ENCODE measurements at places on chromosomes 7 and 10. TPM values are rescaled to one million over a fixed set of nuclear protein-coding genes. Genes with fewer than 3 reads are reported as not detected.

Gene ANKRD30A
- not detected for total RNA-seq

DNA sequence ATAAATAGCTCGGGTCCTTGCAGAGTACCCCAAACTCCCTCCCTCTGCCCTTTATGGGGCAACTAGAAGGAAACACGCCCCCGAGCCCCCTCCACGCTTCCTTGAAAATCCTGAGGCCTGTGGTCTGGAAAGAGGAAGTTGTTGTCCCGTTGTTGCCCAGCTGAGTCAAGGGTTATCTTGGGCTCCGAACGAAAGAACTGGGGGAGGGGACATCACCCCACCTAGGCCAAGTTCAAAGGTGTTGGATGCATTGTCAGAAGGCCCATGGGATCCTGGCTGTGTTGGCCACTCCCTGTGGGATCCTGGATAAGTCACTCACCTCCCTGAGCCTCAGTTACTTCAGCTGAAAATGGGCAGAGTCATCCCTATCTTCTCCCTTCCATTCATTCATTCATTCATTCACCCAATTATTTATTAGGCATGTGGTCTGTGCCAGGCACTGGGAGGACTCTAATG, at the start of gene CCL24:
CCL24 (minus strand) TSS at position 26 of the 456 bp plus-strand sequence. CDS start 91 bp downstream, outside the sequence.
- peak; percentile 62 for DNase-seq

DNA sequence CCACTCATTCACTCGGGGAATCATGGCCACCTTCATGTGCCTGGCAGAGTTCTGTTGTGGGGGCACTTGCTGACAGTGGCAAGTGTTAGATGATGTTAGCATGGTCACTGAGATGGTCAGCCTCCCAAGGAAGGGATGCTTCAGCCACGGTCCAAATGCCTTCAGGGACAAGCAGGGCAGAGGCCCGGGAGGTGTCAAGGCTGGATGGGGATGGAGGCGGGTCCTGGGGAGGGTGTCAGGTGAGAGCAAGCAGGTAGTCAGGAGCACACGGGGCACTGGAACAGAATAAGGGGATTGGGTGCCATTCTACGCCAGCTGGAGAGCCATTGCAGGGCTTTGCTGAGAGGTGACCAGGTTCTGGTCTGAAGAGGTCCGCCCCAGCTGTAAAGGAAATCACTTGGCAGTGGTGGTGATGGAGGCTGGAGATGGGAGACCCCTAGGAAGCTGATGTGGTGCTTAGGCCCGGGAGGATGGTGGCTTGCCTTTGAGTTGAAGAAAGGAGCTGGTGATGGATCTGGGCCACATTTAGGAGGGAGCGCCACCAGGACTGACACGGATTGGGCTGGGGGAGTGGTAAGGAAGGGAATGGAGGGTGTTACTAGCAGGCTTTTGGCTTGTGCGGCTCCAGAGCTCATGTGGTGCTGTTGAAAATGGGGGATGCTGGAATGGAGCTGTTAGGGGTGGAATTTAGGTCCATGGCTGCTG, 24.1 kb downstream of the AGAP3 start:
- DNase-seq, result no peak

GRCh38 chr10:47323636-47324296, 1.5 kb downstream of the GDF2 start:
- DNase-seq, result no peak

- no peak for DNase-seq
Observed at GRCh38 chr7:136128050-136128449, 150.9 kb upstream of the MTPN start.

Gene ATP6V0A4
- total RNA-seq, result not detected

Gene BLNK
- 4.1 TPM for total RNA-seq

Gene MET
- 24.6 TPM for total RNA-seq

- DNase-seq, result no peak
Observed at GRCh38 chr7:137258552-137258951, 85.0 kb downstream of the PTN start.

- no peak for DNase-seq
Observed at GRCh38 chr7:148419856-148420832, 170.4 kb upstream of the C7orf33 start.

Gene RBM33
- total RNA-seq, result 66.5 TPM

GRCh38 chr10:44963772-44964633, 4.4 kb downstream of the RASSF4 start:
- peak; percentile 88 for DNase-seq

- peak; percentile 3 for DNase-seq
Observed at GRCh38 chr7:47390914-47391313, 191.0 kb downstream of the TNS3 start.

- DNase-seq, result no peak
Observed at GRCh38 chr7:157977306-157977705, 610.3 kb downstream of the PTPRN2 start.

DNA sequence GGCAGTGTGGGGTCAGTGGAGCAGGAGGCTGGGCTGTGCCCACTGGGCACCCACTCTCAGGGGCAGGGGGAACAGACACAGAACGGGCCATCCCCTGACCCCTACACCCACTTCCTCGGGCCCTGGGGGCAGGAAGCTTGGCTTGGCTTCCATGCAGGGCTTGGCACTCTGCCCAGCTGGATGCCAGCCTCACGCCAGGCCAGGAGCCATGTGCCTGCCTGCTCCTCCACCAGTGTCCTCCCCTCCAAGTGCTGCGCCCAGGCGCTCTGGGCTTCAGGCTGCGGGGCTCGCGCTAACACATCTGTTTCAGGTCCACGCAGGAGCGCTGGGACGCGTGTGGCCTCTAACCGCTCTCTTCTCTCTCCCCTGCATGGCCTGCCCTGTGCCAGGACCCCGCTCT, 12.7 kb downstream of the LDB3 start:
- DNase-seq, result peak; percentile 77

GRCh38 chr7:2791390-2791789, 52.7 kb downstream of the GNA12 start:
- no peak for DNase-seq

DNA sequence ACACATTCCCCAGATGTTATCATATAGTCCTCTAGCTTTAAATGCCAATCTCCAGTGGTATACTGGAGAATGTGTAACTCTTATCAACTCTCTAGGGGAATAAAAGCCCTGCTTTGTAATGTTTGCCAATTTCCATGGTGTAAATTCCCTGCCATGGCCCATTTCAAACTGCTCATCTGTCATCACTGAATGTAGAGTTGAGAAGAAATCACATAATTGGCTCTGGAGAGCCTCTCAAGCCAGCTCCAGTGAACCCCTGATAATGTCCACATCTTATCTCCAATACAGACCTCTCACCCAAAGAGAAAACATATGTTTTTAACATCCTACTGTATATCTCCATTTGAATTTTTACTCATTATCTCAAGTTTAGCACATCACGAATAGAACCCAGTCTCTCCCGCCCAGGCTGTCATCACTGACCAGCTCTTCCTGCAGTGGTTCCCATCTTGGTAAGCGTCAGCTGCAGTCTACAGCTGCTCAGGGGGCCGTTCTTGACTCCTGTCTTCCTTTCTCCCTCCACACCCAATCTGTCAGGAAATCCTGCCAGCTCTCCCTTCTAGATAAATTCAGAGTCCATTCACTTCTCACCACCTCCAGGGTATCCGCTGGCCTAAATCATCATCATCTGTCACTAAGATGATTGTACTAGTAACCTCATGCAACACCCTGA, 332.4 kb downstream of the FRMD4A start:
- DNase-seq, result no peak

DNA sequence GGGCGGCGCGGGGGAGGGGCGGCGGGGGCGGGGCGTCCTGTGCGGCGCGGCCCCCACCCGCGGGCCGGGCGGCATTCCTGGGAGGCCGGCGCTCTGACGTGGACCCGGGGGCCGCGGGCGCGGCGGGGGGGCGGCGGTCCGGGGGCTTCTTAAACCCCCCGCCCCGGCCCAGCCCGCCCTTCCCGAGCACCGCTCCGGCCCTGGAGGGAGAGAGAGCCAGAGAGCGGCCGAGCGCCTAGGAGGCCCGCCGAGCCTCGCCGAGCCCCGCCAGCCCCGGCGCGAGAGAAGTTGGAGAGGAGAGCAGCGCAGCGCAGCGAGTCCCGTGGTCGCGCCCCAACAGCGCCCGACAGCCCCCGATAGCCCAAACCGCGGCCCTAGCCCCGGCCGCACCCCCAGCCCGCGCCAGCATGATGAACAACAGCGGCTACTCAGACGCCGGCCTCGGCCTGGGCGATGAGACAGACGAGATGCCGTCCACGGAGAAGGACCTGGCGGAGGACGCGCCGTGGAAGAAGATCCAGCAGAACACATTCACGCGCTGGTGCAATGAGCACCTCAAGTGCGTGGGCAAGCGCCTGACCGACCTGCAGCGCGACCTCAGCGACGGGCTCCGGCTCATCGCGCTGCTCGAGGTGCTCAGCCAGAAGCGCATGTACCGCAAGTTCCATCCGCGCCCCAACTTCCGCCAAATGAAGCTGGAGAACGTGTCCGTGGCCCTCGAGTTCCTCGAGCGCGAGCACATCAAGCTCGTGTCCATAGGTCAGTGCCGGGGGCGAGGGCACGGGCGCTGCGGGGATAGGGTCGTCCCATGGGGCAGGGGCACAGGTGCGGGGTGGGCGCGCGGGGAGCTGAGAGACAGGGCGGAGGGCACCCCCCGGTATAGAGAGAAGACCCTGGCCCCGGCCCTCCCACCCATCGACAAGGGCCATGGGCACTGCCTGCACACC, at the start of gene FLNC:
FLNC (plus strand) TSS at position 176 of the 947 bp plus-strand sequence; CDS start at position 408, 232 bp downstream.
- DNase-seq, result peak; percentile 76

Gene CDHR3
- total RNA-seq, result 3.8 TPM
